B cell (primary cell): ENCODE measurements at places on chromosomes 7 and 10. TPM values are rescaled to one million over a fixed set of nuclear protein-coding genes. Genes with fewer than 3 reads are reported as not detected.

The SPDYE16 gene
- polyA plus RNA-seq: 0.22 and 0.34 TPM in 2 replicates

The DENND11 gene
- polyA plus RNA-seq: 26.4 and 27.8 TPM in 2 replicates

The C10orf95 gene
- polyA plus RNA-seq: 0.36 and 0.63 TPM in 2 replicates

The ATOH7 gene
- not detected in 2 replicates for polyA plus RNA-seq

The OPALIN gene
- not detected in 2 replicates for polyA plus RNA-seq

The OR6V1 gene
- polyA plus RNA-seq: not detected in 2 replicates
